ENCODE measurements at places on chromosomes 5 and 9.
A peak's percentile ranks its signal among the peaks of the same experiment; 100 is the strongest.

GRCh38 chr9:135183069-135183468, 95.6 kb downstream of the OLFM1 start:
- DNase-seq = no peak

DNA sequence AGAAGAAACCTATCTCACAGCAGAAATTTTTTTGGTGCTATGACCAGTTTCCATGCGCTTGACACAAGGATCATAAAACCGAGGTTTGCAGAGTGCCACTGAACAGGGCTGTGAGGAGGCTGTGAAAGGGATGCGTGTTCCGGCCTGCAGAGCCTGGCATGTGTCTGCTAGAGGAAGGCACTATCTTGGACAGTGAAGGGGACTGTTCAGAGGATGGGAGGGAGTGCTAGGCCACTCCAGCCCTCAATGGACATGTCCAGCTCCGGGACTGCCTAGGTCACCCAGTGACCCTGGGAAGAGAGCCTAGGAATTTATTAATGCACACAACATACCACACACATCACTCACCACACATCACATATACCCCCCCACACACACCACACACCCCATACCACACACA, 275.9 kb downstream of the GADD45G start:
- DNase-seq = peak; percentile 42

DNA sequence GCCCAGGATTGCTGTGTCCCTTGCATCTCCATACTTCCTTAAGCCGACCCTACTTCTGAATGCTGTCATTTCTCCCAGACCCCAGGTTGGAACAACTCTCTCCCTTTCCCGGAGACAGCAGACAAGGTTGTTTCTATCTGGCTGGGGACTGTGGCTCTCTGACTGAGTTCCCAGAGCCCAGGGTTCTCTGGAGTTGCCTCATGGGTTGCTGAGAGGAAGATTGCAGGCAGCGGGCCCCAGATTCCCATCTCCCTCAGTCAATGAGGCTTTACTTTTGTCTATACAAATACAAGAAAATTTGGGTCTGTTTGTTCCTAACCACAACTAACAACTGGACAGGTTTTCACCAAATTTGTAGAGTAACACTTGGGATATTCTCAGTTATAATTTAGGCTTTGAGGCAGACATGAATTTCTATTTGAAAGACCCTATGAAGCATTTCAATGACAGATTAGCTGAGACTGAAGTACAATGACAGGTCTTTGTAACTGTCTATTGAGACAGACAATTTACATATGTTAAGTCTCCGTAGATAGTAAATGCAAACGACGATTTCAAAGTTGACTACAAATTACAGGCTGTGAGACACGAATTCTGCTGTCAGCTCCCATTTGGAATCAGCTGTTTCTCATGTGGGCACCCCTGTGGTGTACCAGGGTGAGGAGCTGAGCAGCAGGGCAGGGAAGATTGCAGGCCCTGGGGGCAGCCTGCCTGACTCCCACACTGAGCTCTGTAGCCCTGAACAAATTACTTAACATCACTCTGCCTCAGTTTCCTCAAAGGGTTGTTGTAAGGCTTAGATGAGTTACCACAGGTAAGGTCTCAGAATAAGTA, 107.5 kb downstream of the ATP10B start:
- DNase-seq = no peak

- DNase-seq = no peak
These were observed 102.1 kb downstream of the TMEM174 start for GRCh38 chr5:73274881-73275663.

- no peak for DNase-seq
These were observed 475.7 kb downstream of the CCDC171 start for GRCh38 chr9:16028548-16028947.
